NCI-H510A treated with DMSO at 0.1 percent for 48 hours (cell line): ENCODE measurements at places on chromosomes 1 and 21.

DNA sequence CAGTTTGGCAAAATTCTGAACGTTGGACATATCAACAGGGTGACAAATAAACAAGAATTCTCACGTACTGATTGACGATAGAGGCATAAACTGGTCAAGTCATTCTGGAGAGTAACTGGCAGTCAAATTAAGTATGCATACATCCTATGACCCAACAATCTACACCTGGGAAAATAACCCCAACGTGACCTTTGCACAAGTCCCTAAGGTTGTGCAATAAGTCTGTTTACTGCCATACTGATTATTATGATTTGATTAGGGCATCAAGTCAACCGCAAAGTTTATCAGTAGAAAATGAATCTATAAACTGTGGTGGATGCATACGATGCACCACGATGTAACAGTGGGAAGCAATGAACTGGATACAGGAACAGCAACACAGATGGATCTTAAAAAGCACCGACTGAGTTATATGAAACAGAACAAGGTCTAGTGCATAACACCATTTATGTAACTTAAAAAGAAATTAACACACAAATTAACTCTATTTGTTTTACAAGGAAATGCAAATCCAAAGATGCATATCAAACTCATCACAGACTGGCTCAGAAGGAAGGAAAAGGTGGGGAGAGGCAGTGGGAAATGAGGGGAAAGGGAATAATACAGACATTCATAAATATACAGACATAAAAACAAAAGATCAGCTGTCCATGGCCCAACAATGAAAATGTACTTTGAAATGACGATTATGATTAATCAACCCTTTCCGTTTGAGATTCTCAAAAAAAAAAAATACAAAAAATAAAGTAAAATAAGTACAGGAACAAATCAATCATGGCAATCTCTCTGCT lies 41.0 kb upstream of the SEC16B start:
- DNase-seq = no peak

DNA sequence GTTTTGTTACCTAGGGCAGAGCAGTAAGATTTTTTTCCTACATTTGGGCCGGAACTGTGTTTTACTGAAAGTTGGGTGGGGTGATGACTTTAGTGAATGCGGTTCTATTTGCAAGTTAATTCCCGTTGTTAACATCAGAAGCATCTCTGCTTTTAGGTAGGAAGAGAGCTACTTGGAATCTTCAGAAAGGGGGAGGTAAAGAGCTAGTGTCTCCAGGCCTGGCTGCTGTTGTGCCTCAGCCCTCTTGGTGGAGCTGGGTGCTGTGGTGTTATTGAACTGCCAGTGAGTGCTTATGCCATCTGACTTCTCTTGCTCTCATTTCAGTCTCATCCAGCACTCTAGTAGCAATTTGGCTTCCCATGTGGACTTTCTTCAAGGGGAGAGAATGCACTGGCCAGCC lies 3.4 kb downstream of the KDM4A start:
- peak; percentile 51 for DNase-seq

- DNase-seq = no peak
These were observed 397.7 kb downstream of the NTNG1 start for GRCh38 chr1:107538502-107538901.

GRCh38 chr1:84682047-84682446 lies 8.2 kb downstream of the SSX2IP start:
- no peak for DNase-seq

DNA sequence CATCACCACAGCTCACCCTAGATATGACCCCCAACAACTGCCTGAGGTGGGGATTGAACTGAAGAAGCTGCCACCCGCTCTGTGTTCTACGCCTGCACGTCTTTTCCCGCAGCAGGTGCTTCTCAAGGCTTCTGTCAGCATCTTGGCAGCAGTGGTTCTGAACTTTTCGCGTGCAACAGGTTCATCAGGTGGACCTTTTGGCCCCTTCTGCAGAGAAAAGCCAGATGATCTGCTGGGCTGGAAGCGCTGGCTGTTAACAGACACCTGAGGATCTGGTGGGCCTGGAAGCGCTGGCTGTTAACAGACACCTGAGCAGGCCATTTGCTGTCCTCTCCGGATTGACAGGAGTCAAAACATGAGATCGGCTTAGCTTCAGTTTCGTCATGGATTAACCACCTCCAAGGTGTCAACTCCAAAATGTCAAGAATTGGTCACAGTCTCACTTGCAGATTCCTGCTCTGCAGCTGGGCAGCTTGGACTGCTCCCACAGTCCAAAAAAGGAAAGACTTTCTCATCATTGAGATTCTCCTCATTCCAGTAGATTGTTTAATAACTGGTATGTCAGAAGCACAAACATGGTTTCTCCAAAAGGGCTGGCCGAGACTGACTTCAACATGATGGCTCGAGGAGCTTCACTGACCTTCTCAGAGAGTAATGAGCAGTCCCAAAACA lies 4.7 kb downstream of the C1orf174 start:
- no peak for DNase-seq

DNA sequence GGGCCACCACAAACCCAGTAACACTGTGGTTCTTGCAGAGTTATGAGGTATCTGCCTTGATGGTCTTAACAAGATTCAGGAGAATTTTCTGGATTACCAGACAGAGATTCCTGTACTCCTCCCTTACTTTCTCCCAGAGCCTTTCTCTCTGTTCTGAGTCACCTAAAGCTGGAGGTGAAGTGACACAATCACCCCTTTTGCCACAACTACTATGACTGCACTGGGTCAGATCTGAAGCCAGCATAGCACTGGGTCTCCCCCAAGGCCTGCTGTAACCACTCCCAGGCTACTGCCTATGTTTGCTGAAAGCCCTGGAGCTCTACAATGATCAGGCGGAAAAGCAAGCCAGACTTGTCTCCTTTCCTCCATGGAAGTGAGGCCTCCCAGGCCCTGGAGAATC lies 156.7 kb upstream of the NEGR1 start:
- no peak for DNase-seq

GRCh38 chr1:227094249-227094966 lies 154.3 kb downstream of the COQ8A start:
- no peak for DNase-seq

- no peak for DNase-seq
These were observed 1.0 kb upstream of the AADACL3 start for GRCh38 chr1:12714710-12715475.

- no peak for DNase-seq
These were observed 30.5 kb downstream of the OTUD7B start for GRCh38 chr1:149979972-149980540.

GRCh38 chr1:22344329-22344630 lies 107.4 kb upstream of the ZBTB40 start:
- no peak for DNase-seq

- no peak for DNase-seq
These were observed 385.0 kb upstream of the NFIA start for GRCh38 chr1:60697204-60697994.

DNA sequence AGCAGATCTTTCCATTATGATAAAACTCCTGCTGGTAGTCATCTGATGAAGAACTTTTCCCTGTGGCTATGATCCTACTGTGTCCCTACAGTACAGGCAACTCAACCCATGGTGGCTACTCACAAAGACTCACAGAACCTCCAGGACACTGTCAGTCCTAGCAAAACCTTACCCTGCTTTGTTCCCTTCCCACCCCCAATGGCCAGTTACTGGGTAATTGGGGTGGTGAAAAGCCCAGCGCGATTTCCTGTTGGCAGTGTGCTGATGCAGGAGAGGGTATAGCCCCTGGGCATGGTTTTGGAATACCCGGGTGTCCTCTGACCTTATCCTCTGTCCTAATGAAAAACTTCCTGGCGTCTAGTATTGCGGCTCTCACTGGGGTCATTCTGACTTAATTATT lies 533 bp upstream of the RGL1 start:
- DNase-seq = no peak

DNA sequence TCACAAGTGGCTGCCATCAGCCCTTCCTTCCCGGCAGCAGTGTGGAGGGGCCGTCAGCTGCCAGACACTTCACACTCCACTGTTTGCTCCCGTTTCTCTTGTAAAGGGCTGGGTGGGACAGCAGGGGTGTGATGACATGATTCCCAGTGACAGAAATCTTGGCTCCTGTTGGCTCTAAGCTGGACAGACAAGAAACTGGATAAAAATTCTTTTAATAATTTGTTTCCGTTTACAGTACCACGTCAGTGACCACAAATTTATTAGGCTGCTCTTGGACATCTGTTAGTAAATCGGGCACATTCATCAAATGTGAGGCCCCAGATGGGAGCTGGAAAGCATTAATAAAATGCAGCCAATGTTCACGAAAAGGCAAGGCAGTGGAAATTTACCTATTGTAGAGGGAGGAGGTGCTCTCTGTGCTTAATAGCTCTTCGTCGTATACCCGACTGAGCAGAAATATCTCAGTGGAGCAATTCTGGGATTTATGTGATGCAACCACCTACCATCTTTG lies 353.7 kb upstream of the GREM2 start:
- peak; percentile 3 for DNase-seq

DNA sequence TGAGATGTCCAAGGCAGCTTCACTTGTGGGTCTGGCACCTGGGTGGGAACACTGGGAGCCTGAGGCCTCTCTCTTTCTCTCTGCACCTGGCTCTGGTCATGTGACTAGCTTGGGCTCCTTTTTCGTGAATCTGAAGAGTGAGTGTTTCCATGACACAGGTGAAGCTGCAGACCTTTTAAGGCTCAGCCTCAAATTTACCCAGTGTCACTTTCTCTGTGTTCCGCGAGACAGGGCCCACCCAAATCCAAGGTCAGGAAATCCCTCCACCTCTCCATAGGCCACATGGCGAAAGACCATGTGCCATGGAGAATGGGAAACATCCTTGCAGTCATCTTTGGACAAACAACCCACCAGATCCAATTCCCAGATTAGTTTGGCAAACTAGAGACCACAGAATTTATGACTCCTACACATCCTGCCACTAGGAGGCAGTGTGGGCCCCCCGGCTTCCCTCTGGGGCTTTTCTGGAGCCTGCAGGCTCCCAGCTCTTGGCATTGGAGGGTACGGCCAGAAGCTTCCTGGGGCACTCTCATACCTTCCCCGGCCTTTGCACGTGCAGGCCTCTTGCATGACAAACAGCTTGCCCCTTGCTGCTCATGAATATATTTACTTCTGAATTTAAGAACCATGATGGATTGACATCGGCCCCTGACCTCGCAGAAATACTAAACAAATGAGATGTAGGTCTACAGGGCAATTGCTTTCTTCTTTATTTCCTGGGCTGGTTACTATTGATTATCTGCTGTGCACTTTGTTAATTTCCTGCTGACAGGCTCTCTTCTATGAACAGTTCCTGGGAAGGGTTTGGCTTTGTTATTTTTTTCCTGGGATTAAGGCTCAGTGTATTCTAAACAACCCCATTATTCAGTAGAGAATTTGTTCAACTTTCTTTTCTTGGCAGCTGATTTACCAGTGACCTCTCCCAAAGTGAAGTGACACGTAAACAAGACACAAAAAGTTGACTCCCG lies 180.7 kb downstream of the KAZN start:
- DNase-seq = peak; percentile 14

- no peak for DNase-seq
These were observed 7.6 kb downstream of the CDKN2C start for GRCh38 chr1:50977575-50978143.

DNA sequence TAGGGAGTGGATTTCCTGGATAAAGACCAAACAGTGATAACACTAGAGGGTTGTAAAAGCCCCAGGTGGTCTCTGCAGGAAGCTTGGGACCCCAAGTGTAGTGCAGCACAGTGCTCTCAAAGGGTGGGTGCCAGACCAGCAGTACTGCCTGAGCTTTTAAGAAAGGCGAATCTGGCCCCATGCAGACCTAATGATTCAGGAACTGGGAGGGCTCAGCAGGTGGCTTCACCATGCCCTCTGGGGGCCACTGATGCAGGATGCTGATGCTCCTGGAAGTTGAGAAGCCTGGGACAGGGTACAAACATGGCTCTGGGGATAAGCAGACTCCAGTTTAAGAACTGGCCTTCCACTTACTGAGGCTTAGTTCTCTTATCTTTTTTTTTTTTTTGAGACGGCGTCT lies 29.1 kb upstream of the NEK2 start:
- DNase-seq = no peak

- DNase-seq = no peak
These were observed 384.6 kb downstream of the PLPP3 start for GRCh38 chr1:56194701-56195300.

DNA sequence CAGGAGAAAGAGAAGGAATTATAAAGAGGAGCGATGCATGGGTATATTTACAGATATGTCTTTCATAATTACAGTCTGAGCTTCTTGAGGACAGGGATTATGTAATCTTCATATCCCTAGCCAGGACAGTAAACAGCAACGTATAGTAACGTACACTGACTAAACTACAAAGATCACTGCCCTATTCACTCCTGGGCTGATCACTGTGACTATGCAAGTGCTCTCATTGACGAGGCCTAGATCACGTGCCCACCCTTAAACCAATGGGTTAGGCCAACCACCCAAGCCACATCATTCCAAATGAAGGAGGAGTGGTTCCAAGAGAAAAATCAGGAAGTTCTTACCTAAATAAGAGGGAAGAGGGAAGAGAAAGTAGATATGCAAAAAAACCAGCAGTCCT lies 18.5 kb downstream of the PIK3R3 start:
- DNase-seq = no peak

- DNase-seq = no peak
These were observed 235.2 kb downstream of the FAM72C start for GRCh38 chr1:143736562-143736961.

GRCh38 chr1:71857862-71858261 lies 424.5 kb downstream of the NEGR1 start:
- no peak for DNase-seq

GRCh38 chr1:229887043-229887822 lies 179.8 kb upstream of the GALNT2 start:
- DNase-seq = no peak

DNA sequence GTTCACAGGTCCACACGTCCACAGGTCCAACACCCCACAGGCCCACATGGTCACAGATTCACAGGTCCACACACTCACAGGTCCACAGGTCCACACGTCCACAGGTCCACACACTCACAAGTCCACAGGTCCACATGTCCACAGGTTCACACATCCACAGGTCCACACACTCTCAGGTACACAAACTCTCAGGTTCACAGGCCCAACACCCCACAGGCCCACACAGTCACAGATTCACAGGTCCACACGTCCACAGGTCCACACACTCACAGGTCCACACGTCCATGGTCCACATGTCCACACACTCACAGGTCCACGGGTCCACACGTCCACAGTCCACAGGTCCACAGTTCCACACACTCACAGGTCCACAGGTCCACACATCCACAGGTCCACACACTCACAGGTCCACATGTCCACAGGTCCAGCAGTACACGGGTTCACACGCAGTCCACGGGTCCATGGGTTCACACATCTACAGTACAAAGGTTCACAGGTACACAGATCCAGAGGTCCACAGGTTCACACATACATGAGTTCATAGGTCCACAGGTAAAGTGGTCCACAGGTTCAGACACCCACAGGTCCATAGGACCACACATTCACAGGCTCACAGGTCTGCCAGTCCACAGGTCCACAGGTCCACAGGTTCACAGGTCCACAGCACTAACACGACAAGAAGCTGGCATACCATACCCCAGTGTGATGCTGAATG lies 39.3 kb upstream of the COL6A2 start:
- no peak for DNase-seq
